ENCODE measurements at places on chromosomes 2 and 18. TPM values are rescaled to one million over a fixed set of nuclear protein-coding genes. Genes with fewer than 3 reads are reported as not detected.

Gene SCYGR4
- not detected for polyA plus RNA-seq

- DNase-seq = no peak
- H3K27me3 ChIP-seq = no peaks in the 10 kb centered on the region
- no peaks in the 10 kb centered on the region for H3K4me1 ChIP-seq
- H3K27ac ChIP-seq = no peak overlapping the region
- H3K4me3 ChIP-seq = no peak overlapping the region
Measured at GRCh38 chr2:643334-643733, 33.9 kb downstream of the TMEM18 start.

Gene SLC38A11
- 46.8 TPM for polyA plus RNA-seq

Gene RPL31
- polyA plus RNA-seq = 2,170 TPM

GRCh38 chr18:59416818-59417217 is 57.8 kb upstream of the LMAN1 start:
- H3K27ac ChIP-seq = no peak overlapping the region
- H3K4me1 ChIP-seq = no peaks in the 10 kb centered on the region
- no peaks in the 10 kb centered on the region for H3K36me3 ChIP-seq

DNA sequence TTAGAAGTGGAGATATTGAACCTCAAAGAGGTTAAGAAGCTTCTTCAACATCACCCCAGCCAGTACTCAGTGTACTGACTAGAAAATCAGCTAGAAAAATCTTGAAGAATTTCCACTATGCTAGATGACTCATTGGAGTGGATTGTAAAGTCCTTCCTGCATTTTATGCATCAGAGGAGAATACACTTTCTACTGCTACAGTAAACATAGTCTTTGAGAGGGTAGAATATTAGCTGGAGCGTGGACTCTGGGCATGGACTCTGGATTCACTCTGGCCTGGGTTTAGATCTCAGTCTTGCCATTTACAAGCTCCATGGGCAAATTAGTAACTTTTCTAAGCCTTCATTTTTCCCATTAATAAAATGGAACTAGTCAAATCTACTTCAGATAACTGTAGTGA is 215.9 kb downstream of the IRS1 start:
- H3K36me3 ChIP-seq = no peaks in the 10 kb centered on the region
- no peak for DNase-seq
- no peak overlapping the region for H3K27ac ChIP-seq
- H3K27me3 ChIP-seq = no peaks in the 10 kb centered on the region
- no peak overlapping the region for H3K4me3 ChIP-seq

Gene TRIM43
- polyA plus RNA-seq = not detected

DNA sequence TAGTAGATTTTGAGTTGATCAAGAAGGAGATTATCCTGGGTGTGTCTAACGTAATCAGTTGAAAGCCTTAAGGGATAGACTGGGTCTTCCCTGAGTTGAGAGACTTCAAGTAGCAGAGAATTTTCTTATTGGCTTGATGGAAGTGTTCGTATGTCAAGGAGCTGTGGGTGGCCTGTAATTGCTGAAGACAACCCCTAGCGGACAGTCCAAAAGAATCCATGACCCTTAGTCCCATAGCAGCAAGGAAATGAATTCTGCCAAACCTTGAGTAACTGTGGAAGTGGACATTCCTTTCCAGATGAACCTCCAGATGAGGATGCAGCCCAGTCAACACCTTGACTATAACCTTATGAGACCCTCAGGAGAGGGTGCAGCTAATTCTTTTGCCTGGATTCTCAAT is 786.3 kb downstream of the SOCS6 start:
- no peaks in the 10 kb centered on the region for H3K4me1 ChIP-seq
- H3K27me3 ChIP-seq = no peaks in the 10 kb centered on the region
- no peaks in the 10 kb centered on the region for H3K36me3 ChIP-seq
- H3K4me3 ChIP-seq = no peak overlapping the region

GRCh38 chr2:32284321-32284720 is 6.6 kb downstream of the YIPF4 start:
- H3K27ac ChIP-seq = peak overlapping the region; percentile 19
- H3K4me1 ChIP-seq = peaks cover 7% of the 10 kb centered on the region
- no peaks in the 10 kb centered on the region for H3K27me3 ChIP-seq
- H3K4me3 ChIP-seq = no peak overlapping the region

DNA sequence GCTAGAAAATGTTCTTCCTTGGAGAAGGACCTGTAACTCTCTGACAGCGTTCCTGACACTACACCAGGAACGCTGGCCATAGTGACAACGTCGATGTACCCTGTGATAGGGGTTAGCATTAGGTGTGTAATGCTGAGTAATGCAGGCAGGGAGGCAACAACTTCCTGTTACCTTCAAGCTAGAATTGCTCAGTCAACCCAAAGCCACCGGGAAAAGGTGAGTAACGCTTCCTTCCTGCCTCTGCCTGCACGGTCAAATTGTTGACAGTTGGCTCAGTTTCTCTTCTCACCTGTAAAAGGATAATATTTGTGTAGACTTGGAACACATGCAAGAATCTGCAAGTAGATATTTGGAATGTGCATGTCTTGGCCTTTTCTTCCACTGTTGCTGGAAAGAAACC is 12.7 kb downstream of the FAM110C start:
- no peak overlapping the region for H3K4me3 ChIP-seq
- H3K4me1 ChIP-seq = no peaks in the 10 kb centered on the region

Gene REG1B
- not detected for polyA plus RNA-seq

DNA sequence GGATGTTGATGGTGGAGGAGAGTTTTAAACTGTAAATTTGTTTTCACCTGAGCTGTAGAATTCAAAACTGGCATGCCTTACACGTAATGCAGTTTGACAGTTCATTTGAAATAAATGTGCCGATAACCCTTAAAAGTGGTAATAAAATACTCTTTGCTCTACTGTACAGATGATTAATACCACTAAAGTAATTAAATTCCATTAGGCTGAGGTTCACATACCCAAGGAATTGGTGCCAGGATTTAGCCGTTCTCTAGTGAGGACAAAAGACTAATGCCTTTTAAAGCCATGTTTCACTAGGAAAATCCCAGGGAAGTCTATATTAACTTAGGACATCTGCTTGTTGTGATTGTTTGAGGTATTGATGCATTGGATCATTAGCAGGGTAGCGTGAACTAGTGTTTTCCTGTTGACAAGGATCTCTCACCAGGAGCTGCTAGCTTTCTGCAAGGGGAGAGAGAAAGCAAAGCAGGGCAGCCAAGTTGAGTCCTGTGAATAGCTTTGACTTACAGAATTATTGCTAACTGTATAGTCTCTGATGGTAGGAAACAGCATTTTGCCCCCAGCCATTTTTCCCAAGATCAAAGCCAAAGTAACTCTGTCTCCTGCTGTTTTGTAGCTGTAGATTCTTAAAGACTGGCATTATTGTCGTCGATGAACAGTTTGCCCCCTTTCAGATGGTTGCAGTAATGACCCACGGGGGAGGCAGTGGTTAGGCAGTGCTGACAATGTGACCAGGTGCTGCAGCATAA is 280.9 kb upstream of the FANCL start:
- no peak for DNase-seq
- H3K27me3 ChIP-seq = no peaks in the 10 kb centered on the region
- no peak overlapping the region for H3K27ac ChIP-seq
- H3K4me1 ChIP-seq = no peaks in the 10 kb centered on the region

Gene CRACDL
- not detected for polyA plus RNA-seq

Gene ITGB6
- not detected for polyA plus RNA-seq

DNA sequence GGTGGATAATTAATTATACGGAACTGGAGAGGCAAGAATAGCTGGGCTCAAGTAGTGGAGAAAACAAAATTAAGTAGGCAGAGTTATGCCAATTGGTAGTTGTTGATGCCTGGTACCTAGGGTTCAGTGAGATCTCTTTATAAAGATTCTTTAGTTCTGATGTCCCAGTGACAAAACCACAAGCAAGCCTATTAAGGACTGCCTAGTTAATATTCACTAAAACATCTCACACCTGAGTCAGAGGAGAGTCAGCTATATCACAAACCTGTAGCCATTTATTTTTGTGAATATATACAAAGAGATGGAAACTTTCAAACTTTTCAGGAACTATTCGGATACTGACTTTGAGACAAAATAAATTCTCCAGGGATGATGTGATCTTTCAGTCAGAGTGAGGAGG is 213.9 kb upstream of the CYP26B1 start:
- H3K27ac ChIP-seq = no peak overlapping the region
- DNase-seq = no peak
- no peak overlapping the region for H3K4me3 ChIP-seq
- no peaks in the 10 kb centered on the region for H3K27me3 ChIP-seq
- no peaks in the 10 kb centered on the region for H3K4me1 ChIP-seq

- no peak overlapping the region for H3K27ac ChIP-seq
- H3K27me3 ChIP-seq = no peaks in the 10 kb centered on the region
- no peaks in the 10 kb centered on the region for H3K36me3 ChIP-seq
- no peaks in the 10 kb centered on the region for H3K4me1 ChIP-seq
Measured at GRCh38 chr2:29821591-29821990, 99.8 kb downstream of the ALK start.

- peak overlapping the region; percentile 79 for H3K27ac ChIP-seq
- no peak overlapping the region for H3K4me3 ChIP-seq
- H3K27me3 ChIP-seq = no peaks in the 10 kb centered on the region
- peak; percentile 45 for DNase-seq
- peaks cover 73% of the 10 kb centered on the region for H3K4me1 ChIP-seq
- H3K36me3 ChIP-seq = no peaks in the 10 kb centered on the region
Measured at GRCh38 chr2:134232461-134232860, 21.4 kb upstream of the MGAT5 start.

DNA sequence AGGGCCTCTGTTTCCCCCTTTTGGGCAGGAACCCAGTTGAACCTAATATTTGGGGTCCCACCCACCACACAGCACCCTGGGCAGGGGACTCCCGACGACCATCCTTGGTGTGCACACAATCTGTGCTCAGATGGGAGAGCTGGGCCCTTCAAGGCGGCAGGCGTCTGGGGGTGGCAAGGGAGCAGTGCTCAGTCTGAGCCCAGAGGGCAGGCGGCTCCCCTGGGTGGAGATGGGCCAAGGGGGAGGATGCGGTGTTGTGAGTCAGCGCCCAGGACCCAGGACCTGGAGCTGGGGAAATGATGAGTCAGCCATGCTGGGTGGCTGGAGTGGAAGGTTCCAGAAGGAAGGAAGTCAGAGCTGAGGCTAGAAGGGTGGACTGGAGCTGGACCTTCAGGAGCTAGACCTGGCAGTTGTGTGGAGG is 3.8 kb downstream of the PROM2 start:
- H3K4me3 ChIP-seq = no peak overlapping the region
- no peaks in the 10 kb centered on the region for H3K27me3 ChIP-seq
- H3K36me3 ChIP-seq = no peaks in the 10 kb centered on the region
- no peak overlapping the region for H3K27ac ChIP-seq
- no peaks in the 10 kb centered on the region for H3K4me1 ChIP-seq

Gene PROM2
- polyA plus RNA-seq = 0.67 TPM

- DNase-seq = peak; percentile 74
- H3K27ac ChIP-seq = peak within 1 kb of the TSS; percentile 67
- no peaks in the 10 kb centered on the region for H3K36me3 ChIP-seq
- no peaks in the 10 kb centered on the region for H3K27me3 ChIP-seq
- H3K4me3 ChIP-seq = peak within 1 kb of the TSS; percentile 57
Measured at GRCh38 chr2:42568401-42569115, at the start of gene MTA3. Gene MTA3 (plus strand): TSS chr2:42568632. CDS start chr2:42568746, 114 bp downstream.

DNA sequence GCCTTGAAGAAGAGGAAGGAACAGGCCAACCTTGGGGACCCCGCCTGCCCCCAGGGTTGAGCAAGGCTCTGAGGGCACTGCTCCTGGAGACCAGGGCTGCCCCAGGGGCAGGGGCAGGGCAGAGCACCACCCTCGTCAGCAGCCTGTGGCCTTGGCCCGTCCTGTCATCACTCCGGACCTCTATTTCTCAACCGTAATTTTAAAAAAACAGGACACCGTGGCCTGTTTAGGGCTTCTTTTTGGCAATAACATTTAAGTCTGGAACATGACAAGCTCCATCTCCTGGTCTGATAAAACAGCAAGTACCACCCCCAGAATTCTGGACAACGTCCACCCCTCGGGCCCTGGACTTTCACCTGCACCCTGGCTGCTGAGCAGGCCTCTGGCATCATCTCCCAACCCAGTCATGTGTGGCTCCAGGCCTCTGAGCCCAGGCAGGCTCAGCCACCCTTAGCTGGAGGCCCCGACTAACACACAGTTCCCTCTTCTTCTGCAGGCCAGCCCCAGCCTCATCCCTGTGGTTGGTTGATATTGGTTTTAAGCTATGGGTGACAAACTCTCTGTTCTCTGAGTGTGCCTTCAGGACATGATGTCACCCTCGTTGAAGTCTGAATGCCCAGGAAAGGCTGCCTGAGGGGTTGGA is 22.6 kb upstream of the ID2 start:
- no peaks in the 10 kb centered on the region for H3K4me1 ChIP-seq
- H3K27ac ChIP-seq = no peak overlapping the region
- H3K27me3 ChIP-seq = peaks cover 29% of the 10 kb centered on the region
- DNase-seq = no peak

- peaks cover 36% of the 10 kb centered on the region for H3K4me1 ChIP-seq
- peak within 1 kb of the TSS; percentile 39 for H3K4me3 ChIP-seq
- no peak within 1 kb of the TSS for H3K27ac ChIP-seq
- no peaks in the 10 kb centered on the region for H3K36me3 ChIP-seq
- peak; percentile 68 for DNase-seq
Measured at GRCh38 chr18:23134780-23135549, at the start of gene CABLES1. Gene CABLES1 (plus strand): TSS chr18:23135485. CDS start chr18:23135763, 278 bp downstream.

- peak; percentile 78 for DNase-seq
- H3K27ac ChIP-seq = no peak overlapping the region
- H3K4me1 ChIP-seq = no peaks in the 10 kb centered on the region
- H3K36me3 ChIP-seq = no peaks in the 10 kb centered on the region
- no peak overlapping the region for H3K4me3 ChIP-seq
- H3K27me3 ChIP-seq = peaks cover 3% of the 10 kb centered on the region
Measured at GRCh38 chr2:43611987-43612894, 16.4 kb upstream of the THADA start.

- no peaks in the 10 kb centered on the region for H3K4me1 ChIP-seq
- DNase-seq = no peak
- peaks cover 11% of the 10 kb centered on the region for H3K36me3 ChIP-seq
- H3K27ac ChIP-seq = peak overlapping the region; percentile 13
Measured at GRCh38 chr2:88048541-88048940, 7.0 kb downstream of the KRCC1 start.

DNA sequence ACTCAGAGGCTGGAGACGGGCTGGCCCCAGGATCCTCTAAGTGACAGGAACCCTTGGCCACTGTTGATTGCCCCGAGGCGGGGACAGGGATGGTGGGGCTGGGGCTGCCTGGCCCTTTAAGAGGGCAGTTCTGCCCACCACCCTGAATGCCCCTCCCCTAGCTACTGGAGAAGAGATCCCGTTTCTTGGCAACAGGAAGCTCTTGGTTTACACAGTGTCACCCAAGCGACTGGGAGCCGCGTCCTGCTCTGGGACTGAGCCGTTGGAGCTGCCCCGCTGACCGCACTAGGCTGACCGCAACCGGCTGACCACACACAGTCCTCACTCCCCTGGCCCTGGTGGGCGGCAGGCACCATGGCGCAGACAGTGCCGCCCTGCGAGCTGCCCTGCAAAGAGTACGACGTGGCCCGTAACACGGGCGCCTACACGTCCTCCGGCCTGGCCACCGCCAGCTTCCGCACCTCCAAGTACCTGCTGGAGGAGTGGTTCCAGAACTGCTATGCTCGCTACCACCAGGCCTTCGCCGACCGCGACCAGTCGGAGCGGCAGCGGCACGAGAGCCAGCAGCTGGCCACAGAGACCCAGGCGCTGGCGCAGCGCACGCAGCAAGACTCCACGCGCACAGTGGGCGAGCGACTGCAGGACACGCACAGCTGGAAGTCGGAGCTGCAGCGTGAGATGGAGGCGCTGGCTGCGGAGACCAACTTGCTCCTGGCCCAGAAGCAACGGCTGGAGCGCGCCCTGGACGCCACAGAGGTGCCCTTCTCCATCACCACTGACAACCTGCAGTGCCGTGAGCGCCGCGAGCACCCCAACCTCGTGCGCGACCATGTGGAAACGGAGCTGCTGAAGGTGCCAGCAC is at the start of gene TEKT4:
Gene TEKT4 (plus strand): TSS at position 205 of the 862 bp plus-strand sequence. CDS start 150 bp downstream, at position 355.
- no peak for DNase-seq
- no peaks in the 10 kb centered on the region for H3K36me3 ChIP-seq
- peaks cover 2% of the 10 kb centered on the region for H3K27me3 ChIP-seq
- H3K4me1 ChIP-seq = no peaks in the 10 kb centered on the region

Gene PARD3B
- not detected for polyA plus RNA-seq

Measured in B cell (primary cell).